Suprapubic skin (tissue), 4 donors: ENCODE measurements at places on chromosomes 12 and 14.

GRCh38 chr12:119676573-119676972, 8.6 kb downstream of the PRKAB1 start:
- peaks cover 98% of the 10 kb centered on the region for H3K36me3 ChIP-seq
- no peak for DNase-seq
- H3K4me1 ChIP-seq: peaks cover 18% of the 10 kb centered on the region

DNA sequence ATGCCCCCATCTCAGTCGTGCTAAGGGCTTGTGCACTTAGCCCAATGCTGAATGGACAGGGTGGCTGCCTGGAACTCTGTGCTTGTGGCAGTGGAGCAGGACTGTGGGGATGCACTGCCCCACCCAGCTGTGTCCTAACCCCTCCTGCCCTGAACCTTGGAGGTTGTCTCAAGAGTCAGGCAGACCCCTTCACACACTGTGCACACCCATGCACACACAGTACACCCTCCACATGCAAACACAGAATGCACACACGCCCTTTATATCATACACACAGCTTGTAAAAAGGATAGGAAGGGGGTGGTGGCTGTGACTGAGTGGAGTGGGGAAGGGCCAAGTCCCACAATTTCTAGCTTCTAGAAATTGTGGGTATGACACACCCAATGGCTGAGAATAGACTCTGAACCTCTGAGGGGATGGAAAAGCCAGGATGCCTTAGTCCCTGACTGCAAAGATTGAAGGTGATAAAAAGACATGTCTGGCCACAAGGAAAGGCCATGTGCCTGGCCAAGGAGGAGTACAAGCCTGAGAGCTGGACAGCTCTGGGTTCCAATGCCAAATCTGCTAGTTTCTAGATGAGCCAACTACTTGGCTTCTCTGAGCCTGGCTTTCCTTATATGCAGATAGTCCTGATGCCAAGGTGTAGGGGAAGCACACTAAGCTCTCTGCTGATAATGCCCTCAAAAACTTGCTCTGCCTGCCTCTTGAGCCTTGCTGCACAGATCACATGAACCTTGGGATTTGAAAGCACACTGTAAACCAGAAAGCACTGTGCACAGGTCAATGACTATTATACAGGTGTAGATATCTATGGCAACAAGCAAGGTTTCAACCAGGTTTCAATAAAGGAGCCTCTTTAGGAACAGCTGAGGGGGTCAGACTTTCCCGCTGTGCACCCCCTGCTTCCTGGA, 8.4 kb downstream of the KRT8 start:
- no peak overlapping the region for H3K4me3 ChIP-seq
- DNase-seq: no peak
- H3K4me1 ChIP-seq: no peaks in the 10 kb centered on the region
- H3K27ac ChIP-seq: no peak overlapping the region
- H3K36me3 ChIP-seq: no peaks in the 10 kb centered on the region

GRCh38 chr12:132018193-132018916, 68.6 kb downstream of the EP400 start:
- H3K4me1 ChIP-seq: no peaks in the 10 kb centered on the region
- no peak for DNase-seq
- H3K27ac ChIP-seq: no peak overlapping the region
- no peak overlapping the region for H3K4me3 ChIP-seq
- peaks cover 98% of the 10 kb centered on the region for H3K36me3 ChIP-seq

DNA sequence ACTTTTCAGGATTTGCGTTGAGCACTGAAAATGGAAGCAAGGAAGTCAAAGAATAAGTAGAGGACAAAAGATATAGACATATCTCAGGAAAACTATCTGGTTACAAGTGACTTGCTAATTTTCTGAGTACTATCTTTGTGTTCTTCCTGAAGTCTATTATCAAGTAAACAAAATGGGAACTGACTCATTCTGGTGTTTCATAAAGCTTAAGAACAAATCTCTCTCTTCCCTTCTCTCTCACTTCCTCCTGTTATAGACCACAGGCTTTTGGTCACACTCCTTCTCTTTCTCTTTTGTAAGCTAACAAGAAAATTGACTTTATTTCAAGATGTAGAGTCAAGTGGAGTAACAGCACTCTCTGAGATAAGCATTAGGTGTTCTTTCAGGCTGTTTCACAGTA, 406.6 kb upstream of the SYT1 start:
- H3K27ac ChIP-seq: no peak overlapping the region
- no peaks in the 10 kb centered on the region for H3K36me3 ChIP-seq
- DNase-seq: no peak
- H3K4me1 ChIP-seq: no peaks in the 10 kb centered on the region

- H3K4me1 ChIP-seq: no peaks in the 10 kb centered on the region
- no peak for DNase-seq
- no peak overlapping the region for H3K27ac ChIP-seq
- no peak overlapping the region for H3K4me3 ChIP-seq
- peaks cover 36% of the 10 kb centered on the region for H3K27me3 ChIP-seq
Observed at GRCh38 chr12:5099591-5099990, 55.9 kb downstream of the KCNA5 start.

- H3K36me3 ChIP-seq: peaks cover 51% of the 10 kb centered on the region
- H3K27me3 ChIP-seq: no peaks in the 10 kb centered on the region
- no peak overlapping the region for H3K4me3 ChIP-seq
- no peak overlapping the region for H3K27ac ChIP-seq
- H3K4me1 ChIP-seq: no peaks in the 10 kb centered on the region
Observed at GRCh38 chr12:88083634-88084033, 54.4 kb upstream of the C12orf50 start.

DNA sequence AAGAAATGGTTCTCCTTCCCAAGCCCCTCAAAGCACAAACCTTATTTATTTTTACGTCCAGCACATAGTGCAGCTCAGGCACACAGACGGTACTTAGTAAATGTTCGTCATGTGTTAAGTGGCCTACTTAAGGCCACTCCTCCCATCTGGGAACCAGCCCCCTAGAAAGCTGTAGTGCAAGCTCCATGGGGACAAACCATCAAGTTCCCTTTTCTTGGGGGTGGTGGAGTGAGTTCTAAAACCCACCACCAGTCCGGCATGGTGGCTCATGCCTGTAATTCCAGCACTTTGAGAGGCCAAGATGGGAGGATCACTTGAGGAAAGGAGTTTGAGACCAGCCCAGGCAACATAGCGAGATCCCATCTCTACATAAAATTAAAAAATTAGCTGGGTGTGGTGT, 49.4 kb downstream of the PITPNM2 start:
- no peaks in the 10 kb centered on the region for H3K36me3 ChIP-seq
- no peak overlapping the region for H3K4me3 ChIP-seq
- DNase-seq: no peak
- H3K27ac ChIP-seq: no peak overlapping the region
- peaks cover 12% of the 10 kb centered on the region for H3K4me1 ChIP-seq
- no peaks in the 10 kb centered on the region for H3K27me3 ChIP-seq

GRCh38 chr12:131815131-131815530, 13.1 kb upstream of the MMP17 start:
- H3K27ac ChIP-seq: no peak overlapping the region
- H3K27me3 ChIP-seq: no peaks in the 10 kb centered on the region
- no peak overlapping the region for H3K4me3 ChIP-seq
- peaks cover 2% of the 10 kb centered on the region for H3K4me1 ChIP-seq
- no peak for DNase-seq
- H3K36me3 ChIP-seq: no peaks in the 10 kb centered on the region

DNA sequence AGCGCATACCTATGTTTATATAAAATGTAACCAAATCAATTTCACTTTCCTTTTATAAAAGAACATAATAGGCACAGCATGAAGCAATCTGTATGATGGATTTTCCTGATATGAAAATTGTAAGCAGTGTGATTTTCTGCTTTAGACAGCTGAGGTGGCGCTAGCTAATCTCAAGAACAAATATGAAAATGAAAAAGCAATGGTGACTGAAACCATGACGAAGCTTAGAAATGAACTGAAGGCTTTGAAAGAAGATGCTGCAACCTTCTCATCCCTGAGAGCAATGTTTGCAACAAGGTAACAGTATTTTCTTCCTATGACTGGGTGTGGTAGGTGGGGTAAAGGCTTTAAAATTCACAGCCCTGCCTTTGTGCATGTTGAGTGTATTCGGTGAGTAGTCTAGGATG, 65.0 kb upstream of the FGD4 start:
- H3K4me3 ChIP-seq: no peak overlapping the region
- DNase-seq: no peak
- H3K27ac ChIP-seq: no peak overlapping the region
- no peaks in the 10 kb centered on the region for H3K27me3 ChIP-seq

DNA sequence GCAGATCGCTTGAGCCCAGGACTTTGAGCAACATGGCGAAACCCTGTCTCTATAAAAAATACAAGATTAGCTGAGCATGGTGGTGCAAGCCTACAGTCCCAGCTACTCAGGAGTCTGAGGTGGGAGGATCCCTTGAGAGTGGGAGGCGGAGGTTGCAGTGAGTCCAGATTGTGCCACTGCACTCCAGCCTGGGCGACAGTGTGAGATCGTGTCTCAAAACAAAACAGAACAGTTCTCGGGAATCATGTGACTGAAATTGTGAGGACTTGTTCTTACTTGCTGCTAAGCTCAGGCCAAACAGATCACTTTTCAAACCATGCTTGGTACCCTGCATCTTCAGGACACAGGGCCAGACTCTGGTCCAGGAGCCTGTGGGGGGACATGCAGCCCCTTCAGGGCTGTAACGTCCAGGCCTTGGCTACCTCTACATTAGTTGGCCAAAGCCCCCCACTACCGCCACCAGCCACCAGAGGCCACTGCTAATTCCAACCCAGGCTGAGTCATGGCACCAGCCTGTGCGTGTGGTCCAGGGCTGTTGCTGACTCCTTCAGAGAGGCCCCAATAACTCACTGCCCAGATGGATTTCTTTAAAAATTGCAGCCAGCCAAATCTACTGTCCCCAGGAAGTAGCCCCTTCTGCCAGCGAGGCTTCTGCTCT, 33.4 kb upstream of the SYNDIG1L start:
- no peak overlapping the region for H3K27ac ChIP-seq
- H3K36me3 ChIP-seq: no peaks in the 10 kb centered on the region
- peaks cover 6% of the 10 kb centered on the region for H3K4me1 ChIP-seq
- no peaks in the 10 kb centered on the region for H3K27me3 ChIP-seq
- DNase-seq: no peak
- no peak overlapping the region for H3K4me3 ChIP-seq

- H3K27ac ChIP-seq: no peak overlapping the region
- H3K4me1 ChIP-seq: no peaks in the 10 kb centered on the region
- H3K36me3 ChIP-seq: no peaks in the 10 kb centered on the region
- no peaks in the 10 kb centered on the region for H3K27me3 ChIP-seq
- H3K4me3 ChIP-seq: no peak overlapping the region
- no peak for DNase-seq
Observed at GRCh38 chr12:7319930-7320329, 16.1 kb downstream of the ACSM4 start.

GRCh38 chr12:80041071-80041470, 58.3 kb upstream of the OTOGL start:
- no peak overlapping the region for H3K27ac ChIP-seq
- no peak overlapping the region for H3K4me3 ChIP-seq
- H3K36me3 ChIP-seq: no peaks in the 10 kb centered on the region
- no peaks in the 10 kb centered on the region for H3K27me3 ChIP-seq
- no peak for DNase-seq

- H3K27ac ChIP-seq: no peak overlapping the region
- no peak overlapping the region for H3K4me3 ChIP-seq
- no peaks in the 10 kb centered on the region for H3K4me1 ChIP-seq
- H3K27me3 ChIP-seq: no peaks in the 10 kb centered on the region
- no peak for DNase-seq
Observed at GRCh38 chr12:82426081-82426480, 67.8 kb downstream of the METTL25 start.

DNA sequence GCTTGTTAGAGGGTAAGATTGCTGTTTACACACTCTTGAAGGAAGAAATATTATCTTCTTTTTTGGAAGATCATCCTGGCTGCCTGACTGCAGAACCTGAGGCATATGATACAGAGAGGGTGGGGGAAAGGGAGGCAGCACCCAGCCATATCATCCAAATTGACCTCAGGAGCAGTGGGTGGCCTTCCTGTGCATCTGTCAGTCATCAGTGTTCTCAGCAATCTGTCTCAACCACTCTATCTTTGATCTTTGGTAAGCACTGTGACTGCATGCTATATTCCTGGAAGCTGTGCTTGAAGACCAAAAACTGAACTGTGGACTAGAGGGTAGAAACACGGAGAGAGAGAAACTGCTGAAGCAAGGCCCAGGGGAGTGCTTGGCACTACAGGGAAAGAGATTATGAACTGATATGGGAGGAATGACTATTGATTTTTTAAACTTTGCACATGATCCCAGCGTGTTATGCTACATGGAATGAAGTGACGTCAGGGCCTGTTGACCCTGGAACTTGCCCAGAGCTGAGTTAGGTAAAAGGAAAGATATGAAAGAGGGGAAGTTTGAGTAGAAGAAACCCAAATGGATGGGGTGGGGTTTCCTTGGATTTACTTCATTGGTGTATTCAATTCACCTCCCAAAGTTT, 171.5 kb downstream of the ASCL1 start:
- H3K4me3 ChIP-seq: no peak overlapping the region
- no peaks in the 10 kb centered on the region for H3K27me3 ChIP-seq
- no peaks in the 10 kb centered on the region for H3K4me1 ChIP-seq
- H3K36me3 ChIP-seq: no peaks in the 10 kb centered on the region

DNA sequence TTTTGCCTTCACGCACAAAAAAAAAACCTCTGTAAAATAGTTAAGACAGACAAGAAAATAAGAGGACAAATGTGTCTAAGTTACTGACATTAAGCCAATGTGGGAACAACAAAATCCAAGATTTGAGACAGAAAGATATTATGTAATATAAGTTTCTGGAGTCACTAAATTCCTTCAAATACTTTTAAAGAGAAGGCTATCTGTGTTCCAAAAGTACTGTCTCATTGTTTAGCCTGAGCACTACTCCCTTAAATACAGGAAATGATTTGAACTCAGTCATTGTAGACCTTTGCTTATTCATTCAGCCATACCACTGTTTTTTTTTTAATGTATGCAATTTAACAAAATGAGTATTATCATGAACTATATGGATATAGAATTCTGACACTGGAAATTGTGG, 82.7 kb upstream of the KITLG start:
- peaks cover 15% of the 10 kb centered on the region for H3K4me1 ChIP-seq
- H3K36me3 ChIP-seq: no peaks in the 10 kb centered on the region
- no peak overlapping the region for H3K27ac ChIP-seq
- H3K4me3 ChIP-seq: no peak overlapping the region
- DNase-seq: no peak
